ENCODE measurements at places on chromosomes 2 and 18. TPM values are rescaled to one million over a fixed set of nuclear protein-coding genes. Genes with fewer than 3 reads are reported as not detected.

ALKAL2 gene
- total RNA-seq, result 88.2 TPM

DNA sequence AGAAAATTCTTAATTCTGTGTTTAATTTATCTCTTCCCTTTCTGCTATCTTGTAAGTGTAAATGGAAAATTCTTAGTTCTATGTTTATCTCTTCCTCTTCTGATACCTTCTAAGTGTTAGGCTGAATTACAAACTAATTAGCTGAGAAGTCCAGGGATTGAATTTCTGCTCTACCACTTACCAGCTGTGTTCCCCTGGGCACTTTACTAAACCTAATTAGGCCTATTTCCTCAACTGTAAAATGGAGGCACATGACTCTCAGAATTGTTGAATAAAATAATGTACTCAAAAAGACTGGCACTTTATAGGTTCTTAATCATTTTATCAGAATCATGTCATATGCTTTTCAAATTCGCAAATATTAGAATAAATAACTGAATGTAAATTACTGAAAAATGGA, 146.3 kb downstream of the MAP2 start:
- DNase-seq, result no peak

DNA sequence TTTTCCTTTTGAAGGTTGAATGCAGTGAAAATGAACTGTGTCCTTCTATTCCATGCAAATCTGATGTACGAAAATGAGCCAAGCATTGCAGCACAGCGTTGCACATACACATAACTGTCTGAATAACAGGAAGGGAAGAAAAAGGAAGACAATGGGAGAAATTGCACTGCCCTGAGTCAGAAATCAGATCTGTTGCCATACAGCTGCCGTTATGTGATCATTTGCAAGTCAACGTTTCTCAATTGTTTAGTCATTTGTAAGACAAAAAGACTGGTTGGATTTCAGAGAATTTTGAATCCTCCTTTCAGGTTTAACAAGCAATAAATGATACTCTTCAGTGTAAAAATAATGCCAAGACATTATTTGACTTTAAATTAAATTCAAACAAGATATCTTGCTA, 284.1 kb downstream of the DSEL start:
- DNase-seq, result no peak

ABCG8 gene
- total RNA-seq, result not detected

GRCh38 chr2:41948397-41948763, 99.4 kb upstream of the PKDCC start:
- DNase-seq, result no peak

NT5C1B gene
- total RNA-seq, result not detected

GRCh38 chr2:23445450-23445868, 60.5 kb downstream of the KLHL29 start:
- DNase-seq, result no peak

DNA sequence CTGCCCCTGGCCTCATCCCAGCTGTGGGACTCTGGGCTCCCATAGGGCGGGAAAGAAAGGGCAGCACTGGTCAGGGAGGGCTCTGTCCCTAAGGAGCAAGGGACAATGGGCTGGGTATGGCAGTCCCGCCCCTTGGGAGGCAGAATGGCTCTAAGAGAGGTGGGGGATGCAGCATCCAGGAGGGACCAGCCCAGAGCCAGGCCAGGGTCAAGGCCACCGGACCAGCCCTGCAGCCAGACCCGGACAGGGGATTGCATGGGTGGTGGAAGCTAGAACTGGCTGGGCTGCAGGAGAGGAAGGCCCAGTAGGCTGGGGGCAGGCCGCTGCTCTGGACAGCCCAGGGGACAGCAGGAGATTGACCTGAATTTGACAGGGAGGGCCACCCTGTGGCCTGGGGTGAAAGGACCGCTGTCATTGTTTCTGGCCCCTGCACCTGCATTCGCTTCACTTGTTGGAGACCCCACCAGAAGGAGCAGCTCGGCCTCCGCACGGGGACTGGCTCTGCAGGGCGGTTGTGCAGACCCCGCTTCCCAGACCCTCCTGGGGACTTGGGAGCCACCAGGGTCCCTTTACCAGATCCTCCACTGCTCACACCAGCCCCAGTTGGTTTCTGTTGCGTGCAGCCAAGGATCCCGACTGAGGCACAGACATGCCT, 14.6 kb downstream of the RAMP1 start:
- peak; percentile 50 for DNase-seq

DNA sequence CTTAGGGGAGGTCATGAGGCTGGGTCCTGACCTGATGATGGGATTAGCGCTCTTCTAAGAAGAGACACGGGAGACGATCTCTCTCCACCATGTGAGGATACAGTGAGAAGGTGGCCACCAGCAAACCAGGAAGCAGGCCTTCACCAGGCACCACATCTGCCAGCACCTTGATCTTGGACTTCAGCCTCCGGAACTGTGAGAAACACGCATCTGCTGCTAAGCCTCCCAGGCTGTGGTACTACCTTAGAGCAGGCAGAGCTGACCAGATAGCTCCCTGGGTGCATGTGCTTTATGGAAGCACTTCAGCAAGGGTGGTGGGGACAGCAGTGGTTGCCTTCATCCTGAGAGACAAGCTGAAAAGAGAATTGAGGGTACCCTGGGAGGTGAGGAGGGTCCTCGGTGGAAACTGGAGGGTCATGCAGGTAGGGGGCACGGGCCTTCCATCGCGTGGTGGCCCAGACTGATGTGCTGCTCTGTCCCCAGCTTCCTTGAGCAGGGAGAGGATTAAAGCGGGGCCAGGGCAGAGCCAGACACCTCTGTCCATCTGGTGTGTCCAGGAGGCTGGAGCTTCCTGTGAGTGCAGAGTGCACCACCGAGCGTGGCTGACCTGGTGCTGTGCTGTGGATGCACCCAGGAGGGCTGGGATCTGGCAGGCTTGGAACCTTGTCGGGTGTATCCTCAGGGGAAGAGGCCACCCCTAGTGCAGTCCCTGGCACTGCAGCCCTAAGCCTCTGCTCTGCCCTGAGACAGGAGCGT, 42.9 kb upstream of the HS6ST1 start:
- peak; percentile 8 for DNase-seq

DNAH6 gene
- 2.9 TPM for total RNA-seq

POTEI gene
- 0.60 TPM for total RNA-seq

DNA sequence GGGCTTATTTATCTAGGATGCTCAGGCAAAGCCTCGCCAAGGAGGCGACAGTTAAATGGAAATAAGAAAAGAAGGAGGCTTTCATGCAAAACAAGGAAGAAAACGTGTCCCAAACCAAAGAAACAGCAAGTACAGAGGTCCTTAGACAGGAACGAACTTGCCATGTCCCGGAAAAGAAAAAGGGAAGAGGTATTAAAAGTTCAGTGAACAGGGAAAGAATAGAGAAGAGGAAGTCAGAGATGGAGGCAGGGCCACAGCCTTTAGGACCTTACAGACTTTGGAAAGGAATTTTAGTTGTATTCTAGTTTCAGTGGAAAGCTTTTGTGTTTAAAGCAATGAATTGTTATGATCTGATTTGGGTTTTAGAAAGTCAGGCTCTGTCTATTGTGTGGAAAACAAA, 22.1 kb downstream of the IKZF2 start:
- DNase-seq, result no peak

- peak; percentile 59 for DNase-seq
Observed at GRCh38 chr2:43171789-43172188, 54.6 kb downstream of the ZFP36L2 start.

DNA sequence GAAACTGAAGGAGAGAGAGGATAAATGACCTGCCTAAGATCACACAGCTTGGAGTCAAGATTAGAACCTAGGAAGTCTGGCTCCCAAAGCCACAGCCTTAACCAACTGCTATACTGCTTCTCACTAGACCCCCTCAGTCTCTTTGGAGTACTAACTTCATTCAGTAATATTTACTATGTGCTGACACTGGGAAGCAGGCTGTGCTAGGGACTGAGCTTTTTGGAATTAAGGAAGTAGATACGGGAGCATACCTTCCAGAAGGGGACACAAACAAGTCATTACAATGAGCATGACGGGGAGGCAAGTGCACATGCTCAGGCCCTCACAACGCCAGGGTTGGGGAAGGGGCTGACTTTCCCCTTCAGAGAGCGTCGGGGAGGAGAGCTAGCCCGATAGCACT, 97.7 kb downstream of the INO80D start:
- DNase-seq, result no peak

DNA sequence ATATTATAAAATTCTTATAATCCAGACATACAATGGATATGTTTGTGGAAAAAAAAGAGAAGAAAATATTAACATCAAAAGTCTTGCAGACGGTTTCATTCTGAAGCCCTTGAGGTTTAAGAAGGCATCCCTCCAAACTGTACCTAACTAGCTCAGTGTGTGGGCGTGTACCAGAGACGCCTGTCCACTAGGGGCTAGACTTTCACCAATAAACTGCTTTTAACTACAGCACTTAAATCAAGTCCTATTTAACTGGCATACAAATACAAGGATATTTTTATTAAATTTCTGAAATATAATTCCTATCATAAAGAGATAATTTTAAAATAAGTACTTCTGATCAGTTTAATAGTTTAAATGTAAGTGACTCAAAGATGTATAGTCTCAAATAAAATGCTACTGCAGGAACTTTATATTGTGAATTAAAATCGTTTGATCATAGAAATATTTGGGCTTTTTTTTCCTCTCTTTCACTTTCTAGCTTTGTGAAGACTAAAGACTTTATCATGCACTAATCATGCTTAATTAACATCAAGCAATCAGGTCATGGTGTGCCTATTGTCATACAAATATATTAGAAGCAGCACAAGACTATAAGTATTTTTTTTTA, 437.7 kb downstream of the SATB2 start:
- DNase-seq, result no peak

KRTCAP3 gene
- 5.6 TPM for total RNA-seq

TUBA4B gene
- 0.83 TPM for total RNA-seq

MC2R gene
- total RNA-seq, result 0.05 TPM

DNA sequence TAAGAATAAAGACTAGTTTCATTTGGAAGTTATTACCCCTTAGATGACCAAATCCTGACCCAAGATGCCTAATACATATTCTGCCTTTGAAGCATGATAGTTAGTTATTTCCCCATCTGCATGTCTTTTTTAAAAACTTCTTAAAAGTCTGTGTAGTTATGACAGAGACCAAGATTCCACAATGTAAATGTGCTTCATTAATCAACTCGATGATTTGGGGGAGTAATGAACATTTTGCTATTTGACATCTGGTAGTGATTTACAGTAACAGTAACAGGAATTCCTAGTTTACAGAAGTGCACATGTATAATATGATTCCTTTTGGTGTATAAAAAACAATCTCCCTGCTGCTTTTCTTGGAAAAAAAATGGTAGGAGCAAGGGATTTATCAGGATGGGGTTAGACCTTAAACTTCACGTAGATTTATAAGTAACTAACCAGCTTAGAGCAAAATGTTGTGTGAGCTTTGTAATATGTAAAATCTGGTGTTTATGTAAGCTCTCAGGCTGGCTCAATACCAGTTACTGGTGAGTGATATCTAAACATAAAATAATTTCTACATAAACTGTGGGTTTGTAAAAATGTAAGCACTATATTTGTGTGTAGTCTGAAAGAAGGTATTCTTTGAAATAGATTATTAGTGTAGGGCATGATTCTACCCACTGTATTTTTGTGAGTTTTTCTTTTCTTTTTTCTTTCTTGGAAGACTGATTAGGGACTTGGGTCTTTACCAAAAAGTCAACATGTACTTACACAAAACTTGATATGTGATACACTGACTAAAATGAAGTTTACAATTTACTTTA, 641.6 kb downstream of the EPHA4 start:
- no peak for DNase-seq

DNA sequence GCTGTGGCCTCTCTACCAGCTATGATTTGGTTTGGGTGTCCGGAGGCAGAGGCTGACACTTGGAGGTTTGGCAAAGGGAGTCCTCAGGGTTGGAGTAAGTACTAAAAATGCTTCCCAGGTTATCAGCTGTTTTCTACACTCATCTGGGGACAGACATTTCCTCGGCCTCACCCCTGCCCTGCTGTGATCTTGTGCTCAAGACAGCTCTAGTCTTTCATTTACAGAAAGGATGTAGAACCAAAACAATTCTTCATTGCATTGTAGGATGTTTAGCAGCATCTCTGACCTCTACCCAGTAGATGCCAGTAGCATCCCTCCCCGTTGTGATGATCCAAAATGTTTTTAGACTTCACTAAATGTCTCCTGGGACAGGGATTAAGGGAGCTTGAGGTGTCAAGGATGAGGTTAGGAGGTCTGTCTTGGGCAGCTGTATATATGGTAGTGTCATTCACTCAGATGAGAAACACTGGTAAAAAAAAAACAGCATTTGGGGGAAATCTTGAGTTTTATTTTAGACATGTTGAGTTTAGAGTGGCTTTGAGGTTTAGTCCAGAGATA, 26.6 kb downstream of the CD28 start:
- no peak for DNase-seq

ACMSD gene
- not detected for total RNA-seq

UGT1A3 gene
- total RNA-seq, result not detected

- DNase-seq, result no peak
Observed at GRCh38 chr18:7457262-7457661, 109.9 kb upstream of the PTPRM start.

GRCh38 chr2:128368437-128369107, 49.9 kb upstream of the HS6ST1 start:
- DNase-seq, result no peak

- DNase-seq, result no peak
Observed at GRCh38 chr18:39425172-39425850, 1859.7 kb upstream of the CELF4 start.

DNA sequence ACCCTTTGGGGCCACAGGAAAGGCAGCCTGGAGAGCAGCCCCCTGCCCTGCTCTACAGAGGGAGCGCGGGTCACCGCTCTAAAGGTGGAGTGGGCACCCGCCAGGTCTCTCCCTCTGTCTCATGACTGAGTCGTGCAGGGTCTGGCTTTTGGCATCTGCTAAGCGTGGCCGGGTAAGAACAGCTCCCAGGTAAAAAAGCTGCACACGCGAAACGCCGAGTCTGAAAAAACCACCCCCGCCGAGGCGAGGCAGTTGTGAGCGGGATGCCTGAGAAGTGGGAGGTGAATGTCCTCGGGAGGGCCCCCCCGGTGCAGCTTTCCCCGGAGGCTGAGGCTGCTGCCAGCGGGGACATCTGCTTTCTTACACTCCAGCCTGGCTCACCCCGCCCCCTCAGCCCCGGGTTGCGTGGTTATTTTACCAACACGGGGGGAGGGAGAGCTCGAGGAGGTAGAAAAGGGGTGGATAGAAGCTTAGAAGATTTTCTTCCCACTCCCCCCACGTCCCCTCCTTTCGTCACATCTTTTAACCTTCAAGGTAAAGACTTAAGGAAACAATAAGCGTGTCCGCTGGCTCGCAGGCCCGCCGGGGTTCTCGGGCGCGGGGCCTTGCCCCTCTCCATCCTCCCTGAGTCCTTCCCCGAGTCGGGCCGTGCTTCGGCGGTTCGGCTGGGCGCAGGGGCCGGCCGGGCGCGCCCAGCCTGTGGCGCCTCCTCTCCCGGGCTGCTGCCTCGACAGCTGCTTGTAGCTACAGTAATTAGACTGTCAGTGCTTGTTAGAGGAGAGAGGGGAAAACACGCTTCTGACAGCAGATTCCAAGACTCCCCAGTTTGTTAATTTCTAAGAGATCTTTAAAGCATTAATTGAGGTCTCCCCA, 70.6 kb upstream of the PSMD14 start:
- DNase-seq, result peak; percentile 70

DNA sequence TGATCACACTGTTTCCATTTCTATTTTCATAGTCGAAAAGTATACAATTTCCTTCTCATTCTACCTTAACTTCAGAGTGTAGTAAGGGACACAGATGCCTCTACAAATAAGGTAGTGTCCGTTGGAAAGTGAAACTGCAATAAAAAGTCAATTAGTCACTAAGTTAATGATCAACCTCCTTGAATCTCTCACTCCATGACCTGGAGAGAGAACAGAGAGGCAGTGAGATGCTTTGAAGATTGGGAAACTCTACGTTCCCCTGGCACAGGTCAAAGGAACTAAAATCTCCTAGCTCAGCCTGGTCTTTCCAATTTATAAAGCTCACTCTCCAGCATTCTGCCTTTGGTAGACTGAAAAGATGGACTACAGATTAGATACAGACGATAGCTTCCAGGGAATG, 153.8 kb upstream of the ACAA2 start:
- no peak for DNase-seq
